ENCODE measurements at places on chromosomes 2 and 18. TPM values are rescaled to one million over a fixed set of nuclear protein-coding genes. Genes with fewer than 3 reads are reported as not detected.

Gene CRYBA2
- total RNA-seq, result not detected

Gene ABCG8
- not detected for total RNA-seq

Gene GPBAR1
- total RNA-seq, result 2.2 TPM

Gene CCL20
- 2.3 TPM for total RNA-seq

Gene TUBA4B
- not detected for total RNA-seq

Gene STAMBP
- 9.2 TPM for total RNA-seq

Gene DYNAP
- not detected for total RNA-seq

Gene SPOPL
- 14.2 TPM for total RNA-seq

Gene KYNU
- total RNA-seq, result not detected

Gene TMEM37
- total RNA-seq, result not detected

Gene G6PC2
- not detected for total RNA-seq

Gene GAREM2
- total RNA-seq, result 2.5 TPM

Gene PLA2R1
- not detected for total RNA-seq
